NCI-H1105 treated with DMSO at 0.1 percent for 48 hours (cell line): ENCODE measurements at places on chromosomes 1 and 21.
A peak's percentile ranks its signal among the peaks of the same experiment; 100 is the strongest.

- DNase-seq = no peak
Measured at GRCh38 chr1:27960762-27961645, 1.2 kb downstream of the XKR8 start.

- no peak for DNase-seq
Measured at GRCh38 chr1:53656747-53657530, 82.0 kb downstream of the GLIS1 start.

GRCh38 chr1:179178950-179179349, 50.5 kb downstream of the ABL2 start:
- DNase-seq = no peak

DNA sequence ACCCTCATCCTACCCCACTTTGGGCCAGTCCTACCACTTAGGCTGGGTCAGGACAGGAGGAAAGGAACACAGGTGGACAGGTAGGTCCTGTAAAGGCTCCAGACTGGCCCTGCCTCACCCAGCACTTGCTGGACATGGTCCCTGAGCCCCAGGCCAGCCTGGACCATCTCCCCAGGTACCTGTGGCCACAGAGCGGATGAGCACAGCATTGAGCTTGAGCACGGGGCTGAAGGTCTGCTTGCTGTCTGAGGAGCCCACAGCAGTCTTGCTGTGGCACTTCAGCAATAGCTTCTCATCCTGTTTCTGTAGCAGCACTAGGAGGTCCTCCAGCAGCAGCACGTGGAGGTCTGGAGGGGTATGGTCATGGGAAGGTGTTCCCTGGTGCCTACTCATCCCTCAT, 23.3 kb downstream of the LRRC71 start:
- DNase-seq = no peak

GRCh38 chr1:20008391-20008841, 29.0 kb upstream of the PLA2G2A start:
- DNase-seq = no peak

DNA sequence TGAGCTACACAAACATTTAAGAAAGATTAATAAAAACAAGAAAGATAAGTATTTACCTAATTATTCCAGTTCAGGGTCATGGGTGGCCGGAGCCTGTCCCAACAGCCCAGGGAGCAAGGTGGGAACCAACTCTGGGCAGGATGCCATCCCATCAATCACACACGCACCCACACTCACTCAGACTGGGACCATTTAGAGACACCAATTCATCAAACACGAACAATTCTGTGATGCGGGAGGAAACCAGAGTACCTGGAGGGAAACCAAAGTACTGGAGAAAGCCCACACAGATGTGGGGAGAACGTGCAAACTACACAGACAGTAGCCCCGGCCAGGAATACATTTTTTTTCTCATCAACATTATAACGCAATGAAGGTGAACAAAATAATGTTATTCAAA, 16.2 kb downstream of the WASF2 start:
- peak; percentile 6 for DNase-seq

DNA sequence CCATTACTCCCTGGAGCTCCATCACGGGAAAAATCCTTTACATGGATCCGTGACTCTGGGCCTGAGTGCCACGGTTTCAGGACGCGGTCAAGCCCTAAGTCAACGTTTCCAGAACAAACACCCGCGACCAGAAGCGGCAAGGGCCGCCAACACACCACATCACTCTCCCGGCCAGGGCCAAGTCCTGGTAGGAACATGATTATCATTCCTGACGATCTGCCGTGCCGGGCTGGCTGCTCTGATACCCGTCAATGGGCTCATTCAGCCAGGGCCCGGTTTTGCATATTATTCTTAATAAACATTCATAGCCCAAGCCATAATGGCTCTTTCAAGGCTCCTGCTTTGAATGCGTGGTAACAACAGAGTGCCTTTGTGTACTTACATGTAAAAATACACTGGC, 44.6 kb upstream of the SIM2 start:
- DNase-seq = no peak
